ENCODE measurements at places on chromosomes 4 and X.

DNA sequence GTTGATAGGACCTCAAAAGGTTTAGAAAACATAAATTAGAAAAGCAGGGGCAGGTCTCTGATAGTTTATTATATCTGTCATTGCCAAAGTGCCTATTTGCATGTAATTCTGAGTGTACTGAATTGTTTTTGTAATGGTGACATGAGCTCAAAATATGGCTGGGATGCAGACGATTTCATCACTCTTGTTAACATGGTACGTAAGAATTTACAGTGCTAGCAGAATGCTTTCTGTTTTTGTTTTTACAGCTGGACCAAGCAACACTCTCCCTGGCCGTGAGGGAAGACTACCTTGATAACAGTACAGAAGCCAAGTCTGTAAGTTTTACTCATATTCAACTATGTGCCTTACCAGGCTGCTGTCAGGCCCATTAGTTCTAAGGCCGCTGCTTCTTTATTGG, 58.1 kb downstream of the PHEX start:
- no peak for DNase-seq

GRCh38 chrX:34632384-34632783, 24.7 kb downstream of the TMEM47 start:
- no peak for DNase-seq

- no peak for DNase-seq
Observed at GRCh38 chr4:102586644-102587021, 85.5 kb downstream of the NFKB1 start.

DNA sequence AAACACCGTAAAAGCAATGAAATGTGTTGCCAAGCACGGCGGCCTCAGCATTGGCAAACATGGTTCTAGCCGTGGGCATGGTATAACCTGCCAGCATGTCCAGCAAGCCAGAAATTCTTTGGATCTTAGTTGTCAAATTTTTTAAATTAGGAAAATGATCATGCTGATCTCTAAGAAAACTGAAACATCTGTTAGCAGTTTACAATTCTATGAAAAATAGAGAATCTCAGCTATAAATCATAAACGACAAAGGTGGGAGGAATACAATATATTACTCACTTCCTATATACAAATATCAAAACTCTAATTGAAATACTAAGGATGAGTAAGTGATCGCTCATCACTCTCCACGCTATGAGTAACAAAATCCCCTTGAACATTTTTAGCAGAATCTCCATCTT, 130.3 kb downstream of the ADGRA3 start:
- no peak for DNase-seq

GRCh38 chr4:157023941-157024340, 52.0 kb upstream of the GLRB start:
- DNase-seq, result no peak

GRCh38 chr4:158836828-158837449, 68.1 kb downstream of the FNIP2 start:
- no peak for DNase-seq

- DNase-seq, result no peak
Observed at GRCh38 chr4:154526151-154526550, 24.0 kb downstream of the PLRG1 start.

GRCh38 chr4:127632420-127633403, at the start of gene INTU:
Gene INTU, plus strand, starts transcription at chr4:127632957. Its CDS starts 78 bp downstream, at chr4:127633035.
- no peak for DNase-seq

DNA sequence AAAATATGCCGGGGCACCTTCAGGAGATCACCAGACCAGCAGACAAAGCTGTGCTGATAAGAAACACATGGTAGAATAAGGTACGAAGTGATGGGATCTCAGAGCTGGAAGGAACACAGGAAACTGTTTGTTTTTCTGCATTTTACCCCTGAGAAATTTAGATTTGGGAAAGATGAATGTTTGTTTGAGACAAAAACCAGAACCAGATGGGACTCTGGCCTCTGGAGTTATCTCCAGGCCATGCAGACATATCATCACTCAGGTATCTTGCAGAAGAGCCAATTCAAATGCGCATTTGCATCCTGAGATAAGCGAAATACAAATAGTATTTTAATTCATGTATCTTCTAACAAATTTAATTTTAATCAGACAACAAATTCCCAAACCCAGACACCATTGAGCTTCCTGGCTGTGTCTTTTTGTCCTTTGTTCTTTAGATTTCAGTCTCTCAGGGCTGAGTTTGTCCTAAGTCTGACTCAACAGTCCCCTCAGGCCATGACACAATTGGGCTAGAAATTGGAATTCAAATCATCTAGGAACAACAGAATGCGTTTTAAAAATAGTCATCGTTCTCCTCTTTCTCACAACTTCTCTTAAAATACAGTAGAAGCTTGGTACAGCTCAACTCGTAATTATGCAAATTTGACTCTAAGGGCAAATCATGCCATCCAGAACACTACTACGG, 159.0 kb downstream of the PACRGL start:
- DNase-seq, result no peak

DNA sequence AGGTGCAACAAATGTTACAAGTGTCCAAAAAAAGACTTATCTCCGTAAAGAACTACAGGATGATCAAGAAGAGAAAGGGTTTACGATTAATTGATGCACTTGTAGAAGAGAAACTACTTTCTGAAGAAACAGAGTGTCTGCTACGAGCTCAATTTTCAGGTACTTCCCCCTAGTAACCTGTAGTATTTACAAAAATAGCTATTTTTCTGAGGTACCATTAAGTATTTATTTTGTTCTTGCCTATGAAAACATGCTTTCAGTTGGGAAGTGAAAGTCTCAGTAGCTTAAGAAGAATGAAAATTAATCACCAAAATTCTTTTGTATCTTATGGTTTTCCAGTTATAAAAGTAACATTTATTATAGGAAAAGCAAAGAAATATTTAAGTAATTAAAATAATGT, 5.9 kb downstream of the THAP9 start:
- DNase-seq, result no peak

- DNase-seq, result no peak
Observed at GRCh38 chr4:3636646-3637320, 104.6 kb upstream of the LRPAP1 start.

GRCh38 chr4:7108660-7109059, 40.8 kb upstream of the GRPEL1 start:
- DNase-seq, result no peak

- no peak for DNase-seq
Observed at GRCh38 chr4:165096776-165097175, 15.9 kb downstream of the TMEM192 start.
